GM23248 (cell line): ENCODE measurements at places on chromosomes 12 and 14. TPM values are rescaled to one million over a fixed set of nuclear protein-coding genes. Genes with fewer than 3 reads are reported as not detected.

Gene KRT77
- not detected in 2 replicates for total RNA-seq

Gene MANSC1
- total RNA-seq = 2.5 and 12.2 TPM in 2 replicates

Gene STRAP
- 94.1 and 128 TPM in 2 replicates for total RNA-seq

GRCh38 chr12:97109441-97109840, 202.4 kb downstream of the NEDD1 start:
- no peak for DNase-seq
